Stimulated activated CD8-positive, alpha-beta memory T cell treated with anti-CD3 and anti-CD28 coated beads, Interleukin-7, amount 100 ng/mL, for 48 hours (primary cell): ENCODE measurements at places on chromosomes 2 and 18.
A peak's percentile ranks its signal among the peaks of the same experiment; 100 is the strongest.

GRCh38 chr18:45213040-45213333 lies 402.3 kb upstream of the SLC14A2 start:
- DNase-seq, result no peak

DNA sequence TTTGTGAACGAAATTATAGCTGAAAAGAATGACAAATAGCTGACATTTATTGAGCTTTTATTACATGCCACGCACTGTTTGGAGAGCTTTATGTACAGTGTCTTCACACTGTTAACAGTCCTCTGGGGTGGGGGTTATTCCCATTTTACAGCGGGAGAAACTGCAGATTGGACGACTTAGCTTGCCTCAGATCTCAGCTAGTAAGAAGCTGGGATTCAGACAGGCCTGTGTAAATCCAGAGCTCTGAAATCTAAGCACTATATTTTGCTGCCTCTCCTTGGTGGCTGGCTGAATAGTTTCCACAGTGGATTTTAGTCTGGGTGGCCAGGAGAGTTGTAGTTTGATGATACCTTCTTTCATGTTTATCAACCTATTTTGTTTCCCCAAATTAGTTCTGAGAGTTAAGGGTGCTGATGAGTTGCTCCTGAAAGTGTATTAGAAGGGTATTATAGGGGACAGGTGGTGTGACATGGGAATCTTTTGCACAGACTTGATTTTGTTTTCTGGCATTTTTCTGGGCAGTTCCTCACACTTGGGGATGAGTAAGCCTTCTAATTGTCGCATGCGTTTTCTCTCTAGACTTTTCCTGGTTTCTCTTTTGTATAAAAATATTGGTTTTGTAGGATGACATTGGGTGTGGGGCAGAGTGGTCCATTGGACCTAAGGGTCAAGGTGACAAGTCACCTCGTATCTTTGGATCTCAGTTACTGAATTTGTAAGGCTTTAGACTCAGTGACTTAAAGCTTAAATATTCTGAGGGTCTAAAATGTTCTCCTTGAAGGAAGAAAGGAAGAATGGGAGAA lies 1.5 kb downstream of the ACSL3 start:
- no peak for DNase-seq

- no peak for DNase-seq
These were observed 69.7 kb upstream of the ACKR3 start for GRCh38 chr2:236499691-236500578.

DNA sequence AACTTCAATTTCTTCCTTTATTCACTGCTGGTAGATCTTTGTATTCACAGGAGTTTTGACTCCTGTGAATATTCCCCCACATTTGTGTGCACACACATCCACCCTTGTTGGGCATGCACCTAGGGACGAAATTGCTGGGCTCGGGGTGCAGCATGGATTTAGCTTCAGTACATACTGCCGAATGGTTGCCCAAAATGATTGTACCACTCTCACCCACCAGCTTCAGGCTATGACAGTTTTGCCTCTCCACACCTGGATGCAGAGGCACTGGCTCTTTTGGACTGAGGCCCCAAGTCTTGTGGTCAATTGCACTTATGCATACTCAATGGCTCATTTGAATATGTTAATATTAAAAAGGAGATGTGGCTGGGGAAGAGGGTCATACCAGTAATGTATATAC lies 65.1 kb upstream of the ODC1 start:
- DNase-seq, result no peak

- no peak for DNase-seq
These were observed 29.3 kb downstream of the UBE2F start for GRCh38 chr2:237996021-237996593.

- DNase-seq, result no peak
These were observed 279.7 kb downstream of the MBD2 start for GRCh38 chr18:53944721-53945120.

DNA sequence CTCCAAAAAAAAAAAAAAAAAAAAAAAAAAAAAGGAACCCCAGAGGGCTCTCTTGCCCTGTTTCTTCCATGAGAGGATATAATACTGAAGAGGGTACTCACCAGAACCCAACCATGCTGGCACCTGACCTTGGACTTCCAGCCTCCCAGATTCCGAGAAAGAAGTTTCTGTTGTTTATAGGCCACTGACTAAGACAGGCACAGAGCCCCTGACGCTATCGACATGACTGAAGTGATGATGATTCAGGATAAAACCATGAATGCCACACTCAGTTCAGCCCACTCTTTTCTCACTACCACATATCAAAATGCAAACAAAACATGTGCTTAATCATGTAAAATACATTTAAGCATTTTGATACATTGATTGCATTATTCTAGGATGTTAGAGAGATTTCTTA lies 66.1 kb upstream of the CDCA7 start:
- DNase-seq, result peak; percentile 30

DNA sequence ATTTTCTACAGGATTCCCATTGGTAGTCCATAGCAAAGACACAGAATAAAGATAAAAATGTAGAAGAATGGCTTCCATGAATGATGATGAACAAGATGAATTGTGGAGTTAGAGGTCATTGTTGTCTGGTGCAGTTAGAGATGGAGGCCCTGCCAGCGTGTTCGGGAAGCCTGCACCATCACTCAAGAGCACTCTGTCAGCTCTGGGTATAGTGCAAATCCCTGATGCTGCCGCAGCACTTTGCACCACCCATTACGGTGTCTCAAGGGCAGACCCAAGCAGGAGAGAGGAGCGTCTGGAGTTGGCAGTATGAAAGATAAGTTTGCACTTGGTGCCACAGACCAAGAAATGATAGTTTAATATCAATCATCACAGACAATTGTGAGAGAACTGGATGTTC lies 181.6 kb upstream of the CHST9 start:
- DNase-seq, result no peak

DNA sequence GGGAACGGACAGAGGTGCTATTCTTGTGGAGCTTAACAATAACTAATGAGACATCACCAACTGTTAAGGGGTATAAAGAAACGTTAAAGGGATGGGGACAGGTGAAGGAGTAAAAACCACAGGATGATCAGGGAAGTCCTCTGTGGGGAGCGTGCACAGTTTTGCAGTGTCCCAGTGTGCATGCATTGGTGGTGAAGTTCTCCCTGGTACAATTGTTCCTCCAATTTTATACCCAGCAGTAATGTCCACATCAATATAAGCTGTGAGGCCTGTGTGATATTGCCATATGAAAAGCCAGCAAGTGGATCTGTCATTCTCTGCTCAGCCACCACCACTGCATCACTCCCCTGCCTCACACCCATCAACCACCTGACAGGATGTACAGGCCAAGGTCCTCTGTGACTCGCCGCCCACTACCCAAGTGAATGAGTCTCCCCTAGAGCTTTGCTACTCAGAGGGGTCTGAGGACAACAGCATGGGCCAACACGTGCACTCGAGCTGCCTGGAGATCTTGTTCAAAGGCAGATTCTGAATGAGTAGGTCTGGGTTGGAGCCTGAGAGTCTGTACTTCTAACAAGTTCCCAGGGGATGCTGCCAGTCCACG lies 4.6 kb downstream of the MLPH start:
- DNase-seq, result no peak

GRCh38 chr18:49230326-49230725 lies 230.1 kb downstream of the DYM start:
- no peak for DNase-seq

GRCh38 chr2:41966431-41966893 lies 81.4 kb upstream of the PKDCC start:
- no peak for DNase-seq

DNA sequence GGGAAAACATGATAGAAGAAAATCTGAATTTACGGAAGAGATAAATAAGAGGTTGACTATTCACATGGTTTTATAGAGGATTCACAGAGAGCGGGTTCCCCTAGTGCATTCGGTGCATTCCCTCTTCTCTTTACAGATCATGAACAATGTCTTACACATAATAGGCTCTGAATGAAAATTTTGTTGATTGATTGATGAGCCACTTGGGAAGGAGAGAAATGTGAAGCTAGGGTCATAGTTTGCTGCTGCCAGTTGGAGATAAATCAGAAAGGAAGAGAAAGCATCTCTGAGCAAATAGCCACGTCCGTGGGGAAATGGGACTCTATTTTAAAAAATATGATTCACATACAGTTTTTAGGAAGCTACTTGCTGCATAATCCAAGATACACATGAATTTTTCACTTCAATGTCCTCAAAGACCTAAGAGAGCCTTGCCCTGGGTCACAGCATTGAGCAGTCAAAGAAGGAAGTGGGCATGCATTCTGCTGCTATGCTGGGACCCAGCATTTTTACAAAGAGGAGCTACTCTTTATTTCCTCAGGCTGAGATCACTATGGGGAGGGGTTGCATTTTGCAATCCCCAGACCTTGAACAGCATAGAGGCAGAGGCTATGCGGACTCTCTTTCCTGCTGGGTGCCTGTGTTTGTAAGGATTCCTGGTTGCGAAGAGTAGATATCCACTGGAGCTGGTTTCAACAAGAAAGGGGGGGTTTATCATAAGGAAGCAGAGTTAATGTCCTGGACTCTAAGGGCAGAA lies 395.3 kb downstream of the TSN start:
- DNase-seq, result no peak

GRCh38 chr2:192593561-192593960 lies 398.8 kb upstream of the TMEFF2 start:
- no peak for DNase-seq

DNA sequence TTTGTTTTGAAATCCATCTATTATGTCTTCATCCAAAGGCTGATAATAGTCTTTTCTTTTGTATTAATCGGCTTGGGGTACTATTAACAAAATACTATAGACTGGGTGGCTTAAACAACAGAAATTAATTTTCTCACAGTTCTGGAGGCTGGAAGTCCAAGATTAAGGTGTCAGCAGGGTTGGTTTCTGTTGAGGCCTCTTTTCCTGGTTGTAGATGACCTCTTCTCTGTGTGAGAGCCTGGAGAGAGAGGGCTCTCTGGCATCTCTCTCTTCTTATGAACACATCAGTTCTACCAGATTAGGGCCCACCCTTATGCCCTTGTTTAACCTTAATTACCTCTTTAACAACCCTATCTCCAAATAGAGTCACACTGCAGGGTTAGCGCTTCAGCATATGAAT lies 14.2 kb upstream of the KCTD1 start:
- DNase-seq, result no peak

GRCh38 chr2:180322781-180323180 lies 315.7 kb upstream of the CWC22 start:
- no peak for DNase-seq

DNA sequence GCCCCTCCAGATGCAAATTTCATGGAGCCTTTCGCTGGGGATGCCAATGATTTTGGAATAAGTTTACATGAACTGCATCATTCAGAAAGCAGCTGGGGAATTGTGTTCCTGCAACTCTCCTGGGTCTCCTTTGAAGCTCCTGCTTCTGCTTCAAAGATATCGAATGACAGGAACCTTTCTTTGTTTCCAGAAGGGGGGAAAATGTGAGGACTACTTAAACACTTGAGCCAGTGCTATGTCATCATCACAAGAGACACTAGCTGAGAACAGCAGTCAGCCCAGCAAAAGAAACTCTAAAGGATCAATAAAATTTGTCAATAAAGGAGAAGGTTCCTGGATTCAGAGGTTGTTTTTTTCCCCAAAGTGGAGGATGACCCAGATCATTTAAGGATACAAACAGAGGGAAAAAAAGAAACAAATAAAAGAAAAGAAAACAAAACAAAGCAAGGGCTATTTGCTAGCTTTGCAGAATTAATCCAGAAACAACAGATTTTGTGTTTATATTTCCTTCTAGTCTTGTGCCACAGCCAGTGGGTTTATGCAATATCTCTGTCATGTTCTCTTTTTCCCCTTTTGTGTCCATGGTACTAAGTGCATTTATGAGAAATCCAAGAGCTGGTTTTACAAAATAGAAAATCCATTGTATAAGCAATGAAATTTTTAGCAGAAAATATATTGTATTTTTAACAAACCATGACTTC lies 463.7 kb downstream of the CDH2 start:
- no peak for DNase-seq

DNA sequence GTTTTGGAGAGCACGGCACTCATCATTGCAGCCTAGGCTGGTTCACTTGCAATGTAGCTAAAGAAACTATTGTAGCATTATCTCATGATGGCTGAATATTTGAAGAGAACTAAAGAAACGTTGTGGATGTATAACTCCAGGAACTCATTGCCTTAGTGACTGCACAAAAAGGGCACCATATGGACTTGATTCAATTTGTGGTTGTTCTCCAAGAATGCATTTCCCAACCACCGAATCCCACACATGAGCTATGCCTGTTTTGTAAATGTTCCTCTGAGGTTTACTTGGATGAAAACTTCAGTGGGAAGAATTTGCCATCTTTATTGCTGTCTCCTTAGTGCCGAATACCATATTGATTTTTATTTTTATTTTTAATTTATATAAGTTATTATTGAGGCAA lies 43.5 kb downstream of the DOK6 start:
- no peak for DNase-seq

DNA sequence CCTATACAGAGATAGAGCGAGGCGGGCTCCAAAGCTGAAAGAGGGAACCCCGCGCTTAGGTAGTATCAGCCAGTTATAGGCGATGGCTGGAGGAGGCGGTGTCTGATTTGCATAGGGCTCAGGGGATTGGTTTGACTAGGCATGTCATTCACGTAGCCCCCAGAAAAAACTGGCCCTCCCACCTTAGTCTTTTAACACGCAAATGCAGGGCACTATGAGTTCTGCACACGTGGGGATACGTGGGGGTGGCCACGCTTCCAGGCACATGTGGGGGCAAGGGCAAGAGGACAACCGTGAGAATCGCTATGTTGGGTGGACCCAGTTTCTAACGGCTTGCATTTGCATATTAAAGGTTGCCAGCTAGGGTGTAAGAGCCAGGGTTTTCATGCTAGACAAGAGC lies 56.7 kb upstream of the MSTN start:
- DNase-seq, result no peak

DNA sequence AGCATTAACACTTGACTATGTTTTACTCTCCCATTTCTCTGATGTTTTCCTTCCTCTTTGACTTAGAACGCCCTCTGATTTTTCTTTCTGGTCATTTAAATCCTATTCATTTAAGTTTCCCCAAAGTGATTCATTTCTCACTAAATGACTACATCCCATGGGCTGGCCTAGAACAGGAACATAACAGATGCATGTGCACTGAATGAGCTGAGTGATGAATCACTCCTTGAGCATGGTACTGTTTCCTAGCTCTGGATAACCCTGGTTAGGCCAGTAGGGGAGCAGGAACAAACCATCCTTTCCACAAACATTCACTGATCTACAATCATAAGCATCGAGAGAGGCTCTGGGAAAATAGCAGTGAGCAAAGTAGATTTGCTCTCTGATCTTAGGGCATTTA lies 221.9 kb upstream of the SETBP1 start:
- no peak for DNase-seq

- no peak for DNase-seq
These were observed 4.3 kb upstream of the SPATA3 start for GRCh38 chr2:230991598-230991997.

GRCh38 chr2:141186413-141187074 lies 944.3 kb downstream of the LRP1B start:
- DNase-seq, result no peak

- DNase-seq, result no peak
These were observed 1030.1 kb upstream of the POU3F3 start for GRCh38 chr2:103823847-103824246.

DNA sequence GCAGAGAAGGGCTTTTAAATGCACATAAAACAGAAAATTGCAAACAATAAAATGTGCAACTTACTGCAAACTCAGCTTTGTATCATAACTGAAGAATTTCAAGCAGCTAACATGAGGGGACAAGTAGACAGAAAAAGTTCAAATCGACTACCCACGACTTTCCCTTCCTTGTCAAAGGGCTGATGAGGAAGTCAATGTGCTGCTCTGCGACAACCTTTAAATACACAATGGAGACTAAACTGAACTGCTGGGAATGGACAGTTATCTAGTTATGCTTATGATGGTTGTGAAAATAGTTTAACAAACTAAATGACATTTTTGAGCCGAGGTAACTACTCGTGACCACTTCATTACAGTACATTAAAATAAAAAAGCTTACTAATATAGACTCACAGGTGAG lies 84.1 kb downstream of the INO80D start:
- DNase-seq, result no peak
